K562 (cell line): ENCODE measurements at places on chromosomes 4 and X.

GRCh38 chr4:41524425-41524824 lies 13.5 kb upstream of the LIMCH1 start:
- DNase-seq: no peak

DNA sequence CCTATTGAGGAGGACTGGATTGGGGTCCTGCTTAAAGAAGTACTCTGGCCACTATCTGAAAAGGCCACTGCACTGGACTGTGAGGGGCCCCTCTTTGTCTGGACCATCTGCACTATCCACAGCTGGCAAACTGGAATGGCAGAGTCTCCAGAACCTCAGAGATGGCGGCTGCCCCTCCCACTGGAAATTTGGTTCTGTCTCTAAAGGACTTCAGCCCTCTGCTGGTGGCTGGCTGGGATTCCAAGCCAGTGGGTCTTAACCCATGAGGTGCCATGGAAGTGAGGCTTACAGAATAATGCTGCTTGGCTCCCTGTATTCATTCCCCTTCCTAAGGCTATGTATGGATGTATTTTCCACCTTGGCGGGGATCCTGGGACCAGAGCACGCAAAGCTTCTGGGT lies 41.6 kb upstream of the CYLC1 start:
- DNase-seq: no peak

GRCh38 chr4:28443801-28444412 lies 1583.3 kb downstream of the STIM2 start:
- no peak for DNase-seq

DNA sequence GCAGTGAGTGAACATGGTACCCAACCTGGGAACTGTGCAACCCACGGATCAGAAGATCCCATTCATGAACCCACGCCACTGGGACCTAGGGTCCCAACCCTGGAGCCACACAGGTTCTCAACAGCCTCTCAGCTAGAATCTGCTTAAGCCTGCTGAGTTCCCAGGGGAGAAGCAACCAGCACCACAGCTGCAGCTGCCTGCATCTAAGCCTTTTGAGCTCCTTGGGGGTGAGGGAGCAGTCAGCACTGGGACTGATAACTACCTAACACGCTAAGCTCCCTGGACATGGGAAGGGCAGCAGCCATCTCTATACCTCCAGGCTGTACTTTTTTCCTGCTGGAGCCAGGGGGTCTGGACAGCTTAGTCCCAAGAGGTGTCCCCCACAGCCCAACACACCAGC lies 179.3 kb downstream of the IL15 start:
- DNase-seq: no peak

DNA sequence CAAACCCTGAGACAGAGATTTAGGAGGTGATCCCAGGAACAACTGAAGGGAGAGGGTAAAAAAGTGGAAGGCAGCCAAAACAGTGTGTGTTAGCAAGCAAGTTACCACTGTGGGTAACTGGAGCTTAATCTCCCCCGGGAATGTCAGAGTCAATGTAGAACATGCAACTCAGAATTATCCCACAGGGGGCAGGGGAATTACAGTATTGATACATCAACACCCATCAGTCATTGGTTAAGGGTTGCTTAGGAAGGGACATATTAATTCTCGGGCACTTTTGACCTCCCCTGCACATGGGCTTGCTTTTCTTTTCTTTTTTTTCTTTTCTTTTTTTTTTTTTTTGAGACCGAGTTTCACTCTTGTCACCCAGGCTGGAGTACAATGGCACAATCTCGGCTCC lies 29.3 kb downstream of the CXorf58 start:
- peak; percentile 14 for DNase-seq

GRCh38 chr4:21992330-21992729 lies 43.8 kb upstream of the KCNIP4 start:
- DNase-seq: no peak

DNA sequence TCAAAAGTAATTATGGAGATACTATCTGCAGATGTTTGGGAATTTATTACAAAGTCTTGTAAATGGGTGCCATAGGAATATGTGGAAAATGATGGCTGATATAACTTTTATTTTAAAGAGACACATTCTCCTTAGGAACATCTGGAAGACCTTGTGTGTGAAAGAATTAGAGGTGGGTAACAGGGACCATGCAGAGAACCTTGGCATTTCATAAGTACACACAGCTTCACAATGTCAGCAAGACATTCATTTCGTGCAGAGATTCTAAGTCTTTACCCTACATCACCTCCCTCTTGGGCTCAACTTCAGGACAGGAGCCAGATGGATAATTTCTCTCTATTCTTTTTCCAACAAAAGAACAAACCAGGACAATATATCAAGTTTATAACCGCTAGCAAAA lies 458.1 kb upstream of the INTU start:
- no peak for DNase-seq

DNA sequence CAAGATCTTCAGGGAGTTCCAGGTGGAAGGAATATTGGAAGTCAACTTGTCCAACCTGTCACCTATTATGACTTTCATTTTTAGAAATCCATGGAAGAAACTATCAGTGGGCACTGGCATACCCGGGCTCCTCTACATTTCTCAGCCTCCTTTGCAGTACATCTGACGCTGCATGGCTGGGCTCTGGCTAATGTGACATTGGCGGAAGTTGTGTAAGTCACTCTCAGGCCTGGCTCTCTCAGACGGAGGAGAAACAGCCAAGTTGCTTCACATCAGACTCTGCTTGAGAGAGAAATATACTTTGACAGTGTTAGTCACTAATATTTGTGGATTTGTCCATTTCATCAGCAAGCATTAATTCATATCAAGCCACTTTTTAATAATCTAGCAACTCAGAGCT lies 4.5 kb downstream of the DCHS2 start:
- no peak for DNase-seq

DNA sequence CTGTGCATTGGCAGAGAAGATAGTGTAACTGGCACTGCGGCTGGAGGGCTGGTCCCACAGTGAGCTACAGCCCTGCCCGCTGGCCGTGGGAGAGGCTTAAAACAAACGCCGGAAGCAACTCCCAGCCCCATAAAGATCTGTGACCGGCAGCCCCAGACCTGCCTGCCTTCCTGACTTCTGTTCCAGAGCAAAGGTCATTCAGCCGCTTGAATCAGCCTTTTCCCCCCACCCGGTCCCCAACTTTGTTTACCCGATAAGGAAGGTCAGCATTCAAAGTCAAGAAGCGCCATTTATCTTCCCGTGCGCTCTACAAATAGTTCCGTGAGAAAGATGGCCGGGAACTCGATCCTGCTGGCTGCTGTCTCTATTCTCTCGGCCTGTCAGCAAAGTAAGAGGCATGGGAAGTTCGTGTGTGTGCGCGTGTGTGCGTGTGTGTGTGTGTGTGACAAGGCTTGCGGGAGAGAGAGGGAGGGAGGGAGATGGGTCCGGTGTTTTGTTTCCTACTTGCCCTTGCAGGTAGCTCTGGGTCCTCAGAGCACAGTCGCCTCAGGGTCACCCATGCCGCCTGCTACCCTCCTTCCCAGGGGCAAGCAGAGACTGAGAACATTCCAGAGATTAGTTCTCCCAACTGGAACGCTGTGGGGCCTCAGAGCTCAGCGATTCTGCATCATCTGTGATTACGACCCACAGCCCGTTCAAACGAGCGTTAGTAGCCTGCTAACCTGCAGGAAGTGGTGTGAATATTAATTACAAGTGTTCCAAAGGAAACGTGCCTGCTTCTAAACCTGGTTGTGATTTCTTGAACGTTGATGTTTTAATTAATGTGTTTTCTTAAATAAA lies at the start of gene MGST2:
TSS of gene MGST2 (plus strand) at position 130 of the 840 bp plus-strand sequence. CDS start at position 331, 201 bp downstream.
- peak; percentile 91 for DNase-seq

GRCh38 chrX:19839770-19840254 lies 47.6 kb downstream of the SH3KBP1 start:
- no peak for DNase-seq

DNA sequence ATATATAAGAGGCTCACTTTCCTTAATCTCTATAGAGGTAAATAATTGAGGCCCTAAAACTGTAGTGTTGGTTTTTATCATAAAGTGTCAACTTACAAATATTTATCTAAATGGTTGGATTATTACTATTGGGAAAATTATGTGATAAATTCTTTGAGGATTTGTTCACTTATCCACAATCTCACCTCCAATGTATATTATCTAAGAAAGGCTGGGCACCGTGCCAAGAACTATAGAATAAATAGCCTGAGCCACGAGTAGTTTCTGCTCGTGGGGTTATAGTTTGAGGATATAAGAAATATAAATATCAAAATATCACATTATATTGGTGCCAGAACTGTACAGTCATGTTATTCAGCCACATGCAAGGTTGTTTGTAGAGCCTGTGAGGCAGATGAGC lies 177.9 kb downstream of the VEGFC start:
- DNase-seq: no peak

- DNase-seq: no peak
Observed at GRCh38 chr4:137361756-137362470, 170.4 kb downstream of the PCDH18 start.

DNA sequence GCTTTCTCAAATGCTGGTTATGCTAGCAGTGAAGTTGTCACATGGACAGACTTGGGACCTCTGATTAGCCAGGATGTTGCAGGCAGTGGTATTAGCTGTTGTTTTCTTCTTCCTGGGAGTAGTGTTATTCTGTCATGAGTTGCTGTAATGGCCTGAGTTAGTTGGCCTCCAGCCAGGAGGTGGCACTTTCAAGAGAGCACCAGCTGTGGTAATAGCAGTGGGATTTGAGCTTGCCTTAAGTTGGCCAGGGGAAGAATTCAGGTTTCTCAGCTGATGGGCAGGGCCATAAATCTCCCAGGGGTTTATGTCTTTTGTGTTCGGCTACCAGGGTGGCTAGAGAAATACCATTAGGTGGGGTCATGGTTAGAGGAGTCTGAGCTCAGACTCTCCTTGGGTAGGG lies 132.6 kb downstream of the GLUD2 start:
- DNase-seq: no peak

DNA sequence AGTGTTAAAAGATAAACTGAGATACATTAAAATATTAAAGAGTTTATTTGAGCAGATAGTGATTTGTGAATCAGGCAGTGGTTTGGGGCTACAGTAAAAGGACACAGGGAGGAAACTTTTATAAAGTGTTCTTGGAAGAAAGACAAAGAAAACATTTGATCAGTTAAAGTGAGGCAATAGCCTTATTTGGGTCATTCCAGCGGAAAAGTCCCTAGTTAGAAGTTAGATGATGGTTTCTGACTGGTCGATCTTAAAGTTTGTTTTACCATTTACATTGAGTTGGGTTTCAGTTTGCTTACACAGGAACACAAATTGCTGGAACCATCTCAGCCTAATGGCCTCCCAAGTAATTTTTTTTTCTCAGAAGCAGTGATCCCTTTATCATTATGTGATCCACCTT lies 69.7 kb downstream of the PPP1R2C start:
- no peak for DNase-seq

GRCh38 chrX:19695884-19696283 lies 180.6 kb upstream of the MAP3K15 start:
- no peak for DNase-seq
